ENCODE measurements at places on chromosomes 12 and 14. TPM values are rescaled to one million over a fixed set of nuclear protein-coding genes. Genes with fewer than 3 reads are reported as not detected.
A peak's percentile ranks its signal among the peaks of the same experiment; 100 is the strongest.

The GUCY2C gene
- not detected for total RNA-seq

The NOS1 gene
- total RNA-seq: 0.08 TPM

The ARHGAP9 gene
- total RNA-seq: 7.6 TPM

The CLEC2A gene
- total RNA-seq: not detected

DNA sequence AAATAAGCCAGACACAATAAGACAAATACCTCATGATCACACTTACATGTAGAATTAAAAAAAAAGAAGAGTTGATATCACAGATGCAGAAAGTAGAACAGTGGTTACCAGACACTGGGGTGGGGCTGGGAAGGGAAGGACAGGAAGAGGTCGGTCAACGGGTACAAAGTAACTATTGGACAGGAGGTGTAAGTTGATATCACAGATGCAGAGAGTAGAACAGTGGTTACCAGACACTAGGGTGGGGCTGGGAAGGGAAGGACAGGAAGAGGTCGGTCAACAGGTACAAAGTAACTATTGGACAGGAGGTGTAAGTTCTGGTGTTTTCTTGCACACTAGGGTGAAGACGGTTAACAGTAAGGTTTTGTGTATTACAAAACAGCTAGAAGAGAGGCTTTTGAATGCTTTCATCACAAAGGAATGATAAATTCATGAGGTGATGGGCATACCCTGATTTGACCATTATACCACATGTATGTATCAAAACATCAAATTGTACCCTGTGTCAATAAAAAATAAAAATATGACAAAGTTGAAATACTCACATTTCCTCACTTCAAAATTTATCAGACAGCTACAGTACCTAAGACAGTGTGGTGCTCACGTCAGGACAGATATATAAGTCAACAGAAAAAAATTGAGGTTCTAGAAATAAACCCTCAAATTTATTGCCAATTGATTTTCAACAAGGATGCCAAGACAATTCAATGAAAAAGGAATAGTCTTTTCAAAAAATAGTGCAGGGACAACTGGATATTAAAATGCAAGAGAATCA is 32.8 kb downstream of the GALC start:
- DNase-seq: no peak
- H3K36me3 ChIP-seq: peaks cover 24% of the 10 kb centered on the region
- no peaks in the 10 kb centered on the region for H3K27me3 ChIP-seq
- no peak overlapping the region for H3K27ac ChIP-seq

GRCh38 chr12:47885012-47885501 is 19.7 kb downstream of the VDR start:
- H3K4me3 ChIP-seq: no peak overlapping the region
- H3K36me3 ChIP-seq: no peaks in the 10 kb centered on the region
- H3K4me1 ChIP-seq: no peaks in the 10 kb centered on the region
- no peak overlapping the region for H3K27ac ChIP-seq
- DNase-seq: no peak

GRCh38 chr14:103848175-103849077 is 1.1 kb upstream of the PPP1R13B start:
- H3K36me3 ChIP-seq: peaks cover 3% of the 10 kb centered on the region
- peak; percentile 61 for DNase-seq
- H3K4me3 ChIP-seq: peak overlapping the region; percentile 57
- no peaks in the 10 kb centered on the region for H3K27me3 ChIP-seq
- peaks cover 14% of the 10 kb centered on the region for H3K4me1 ChIP-seq

DNA sequence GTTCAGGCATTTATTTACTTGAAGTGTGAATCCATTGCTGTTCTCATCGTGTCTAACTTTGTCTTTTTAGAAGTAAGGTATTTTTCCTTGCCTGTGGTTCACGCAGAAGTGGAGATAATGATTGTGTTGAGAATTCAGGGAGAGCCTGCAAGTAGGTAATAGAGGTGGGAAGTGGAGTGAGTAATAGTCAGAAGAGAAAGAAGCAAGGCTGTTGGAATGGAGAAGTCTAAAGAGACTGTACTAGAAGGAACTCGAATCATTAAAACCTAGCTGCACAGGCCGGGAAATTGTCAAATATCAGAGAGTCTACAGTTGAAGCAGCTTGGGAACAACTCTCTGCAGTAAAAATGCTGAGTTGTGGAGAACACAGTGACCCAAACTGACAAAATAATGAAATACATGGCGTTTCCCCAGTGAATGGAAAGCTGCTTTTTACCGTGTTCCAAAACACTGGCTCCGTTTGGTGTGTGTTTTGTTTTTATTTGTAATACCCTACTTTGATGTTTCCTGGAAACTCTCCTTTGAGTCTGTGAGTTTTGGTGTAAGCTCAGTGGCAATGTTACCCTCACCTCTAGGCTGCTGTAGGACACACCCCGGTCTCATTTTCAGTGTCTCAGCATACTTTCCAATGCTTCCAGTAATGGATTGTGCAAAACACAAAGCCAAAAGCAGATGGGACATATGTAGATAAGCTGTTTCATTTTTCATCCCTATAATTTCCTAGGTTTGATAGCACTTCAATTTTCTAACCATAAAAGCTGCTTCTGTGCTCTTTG is 146.6 kb downstream of the CRADD start:
- DNase-seq: no peak
- no peaks in the 10 kb centered on the region for H3K36me3 ChIP-seq
- no peaks in the 10 kb centered on the region for H3K27me3 ChIP-seq
- peak overlapping the region; percentile 27 for H3K27ac ChIP-seq
- H3K4me3 ChIP-seq: no peak overlapping the region

DNA sequence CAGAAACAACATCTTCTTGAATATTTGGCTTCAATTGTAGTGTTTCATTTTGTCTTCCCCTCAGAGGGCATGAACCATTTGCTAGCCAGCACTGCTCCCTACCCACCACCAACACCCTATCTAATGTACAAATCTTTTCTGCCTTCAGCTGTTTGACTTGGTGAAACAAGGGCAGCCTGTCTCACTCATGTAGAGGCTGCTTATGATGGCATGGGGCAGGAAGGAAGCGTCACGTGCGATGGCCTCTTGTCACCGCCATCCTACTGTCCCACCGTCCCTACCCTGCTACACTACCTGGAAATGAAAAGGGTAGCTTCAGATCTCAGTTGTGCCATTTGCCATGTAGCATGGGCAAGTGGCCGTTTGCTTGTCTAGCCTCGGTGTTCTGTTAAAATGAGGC is 29.9 kb upstream of the LRTM2 start:
- no peak for DNase-seq
- H3K36me3 ChIP-seq: peaks cover 21% of the 10 kb centered on the region
- H3K4me3 ChIP-seq: no peak overlapping the region
- no peaks in the 10 kb centered on the region for H3K27me3 ChIP-seq
- H3K4me1 ChIP-seq: peaks cover 5% of the 10 kb centered on the region

- no peak overlapping the region for H3K4me3 ChIP-seq
- H3K36me3 ChIP-seq: no peaks in the 10 kb centered on the region
- no peaks in the 10 kb centered on the region for H3K4me1 ChIP-seq
These were observed 250.5 kb upstream of the FKBP4 start for GRCh38 chr12:2544230-2544629.

DNA sequence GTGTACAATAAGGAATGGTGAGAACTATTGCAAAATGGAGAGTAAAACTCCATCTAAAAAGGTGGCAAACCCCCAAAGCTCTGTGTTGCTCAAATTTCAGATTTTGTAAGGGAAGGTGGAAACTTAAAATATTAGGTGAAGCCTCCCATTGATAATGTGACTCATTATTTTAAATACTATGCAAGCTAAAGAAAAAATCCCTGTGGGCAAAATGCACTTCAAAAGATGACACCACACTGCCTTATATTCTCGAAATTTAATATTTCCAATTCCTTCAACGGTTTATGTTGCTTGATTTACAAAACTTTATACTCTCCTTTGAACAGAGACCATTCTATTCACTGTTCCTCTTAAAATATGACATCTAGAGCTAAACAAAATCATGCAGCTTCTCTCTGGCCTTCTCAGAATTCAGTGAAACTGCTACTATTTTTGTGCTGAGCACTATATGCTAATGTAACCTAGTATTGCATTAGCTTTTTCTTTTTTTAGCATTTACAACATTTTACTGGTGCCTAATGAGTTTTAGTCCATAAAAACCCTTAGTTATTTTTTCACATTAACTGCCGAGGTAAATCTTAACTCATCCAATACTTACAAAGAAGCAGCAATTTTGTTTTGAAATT is 297.7 kb downstream of the SYT1 start:
- no peaks in the 10 kb centered on the region for H3K36me3 ChIP-seq
- no peaks in the 10 kb centered on the region for H3K4me1 ChIP-seq
- no peak overlapping the region for H3K27ac ChIP-seq
- H3K27me3 ChIP-seq: no peaks in the 10 kb centered on the region

DNA sequence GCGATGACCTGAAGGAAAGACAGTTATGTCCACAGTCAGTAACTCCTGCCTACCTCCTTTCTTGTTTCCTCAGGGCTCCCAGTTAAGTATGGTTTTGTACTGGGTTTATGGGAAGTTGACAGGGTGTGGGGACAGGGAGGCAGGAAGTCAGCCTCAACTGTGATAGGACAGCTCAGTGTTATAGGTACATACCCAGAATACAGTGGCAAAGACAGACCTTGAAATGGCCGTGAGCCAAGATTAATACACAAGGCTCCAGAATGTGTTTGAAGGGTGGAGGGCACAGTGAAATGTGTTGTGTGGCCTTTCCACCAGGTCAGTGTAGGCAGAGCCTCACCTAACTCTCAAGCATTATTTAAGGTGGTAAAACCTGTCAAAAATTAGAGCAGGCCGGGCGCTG is 4.6 kb upstream of the BIN2 start:
- no peak overlapping the region for H3K27ac ChIP-seq
- H3K4me3 ChIP-seq: no peak overlapping the region
- no peaks in the 10 kb centered on the region for H3K4me1 ChIP-seq

- no peaks in the 10 kb centered on the region for H3K36me3 ChIP-seq
- H3K27ac ChIP-seq: no peak overlapping the region
- H3K4me1 ChIP-seq: no peaks in the 10 kb centered on the region
- H3K4me3 ChIP-seq: no peak overlapping the region
These were observed 858.2 kb upstream of the FLRT2 start for GRCh38 chr14:84671776-84672175.

- peaks cover 17% of the 10 kb centered on the region for H3K27me3 ChIP-seq
- peaks cover 55% of the 10 kb centered on the region for H3K4me1 ChIP-seq
- H3K36me3 ChIP-seq: no peaks in the 10 kb centered on the region
- DNase-seq: no peak
- H3K4me3 ChIP-seq: no peak overlapping the region
These were observed 2.4 kb upstream of the ADCY4 start for GRCh38 chr14:24337144-24337823.

GRCh38 chr14:46571970-46572369 is 79.6 kb downstream of the RPL10L start:
- H3K36me3 ChIP-seq: no peaks in the 10 kb centered on the region
- H3K4me3 ChIP-seq: no peak overlapping the region
- no peak overlapping the region for H3K27ac ChIP-seq
- H3K4me1 ChIP-seq: no peaks in the 10 kb centered on the region
- no peak for DNase-seq

DNA sequence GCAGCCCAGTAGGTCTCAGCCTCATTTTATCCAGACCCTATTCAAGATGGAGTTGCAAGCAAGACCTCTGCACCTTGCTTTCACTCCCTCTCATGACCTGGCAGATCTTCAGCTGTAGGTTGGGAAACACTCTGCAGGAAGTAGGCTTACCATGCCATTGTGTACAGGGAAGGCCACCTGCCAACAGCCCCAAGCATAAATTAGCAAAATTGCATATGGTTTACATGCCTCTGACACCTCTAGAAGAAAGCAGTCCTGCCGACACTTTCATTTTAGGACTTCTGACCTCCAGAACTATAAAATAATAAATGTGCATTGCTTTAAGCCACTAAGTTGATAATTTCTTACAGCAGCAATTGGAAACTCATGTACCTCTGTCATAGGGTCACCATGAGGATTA is 96.9 kb downstream of the SLC15A4 start:
- no peaks in the 10 kb centered on the region for H3K36me3 ChIP-seq
- no peak overlapping the region for H3K27ac ChIP-seq
- no peak overlapping the region for H3K4me3 ChIP-seq

DNA sequence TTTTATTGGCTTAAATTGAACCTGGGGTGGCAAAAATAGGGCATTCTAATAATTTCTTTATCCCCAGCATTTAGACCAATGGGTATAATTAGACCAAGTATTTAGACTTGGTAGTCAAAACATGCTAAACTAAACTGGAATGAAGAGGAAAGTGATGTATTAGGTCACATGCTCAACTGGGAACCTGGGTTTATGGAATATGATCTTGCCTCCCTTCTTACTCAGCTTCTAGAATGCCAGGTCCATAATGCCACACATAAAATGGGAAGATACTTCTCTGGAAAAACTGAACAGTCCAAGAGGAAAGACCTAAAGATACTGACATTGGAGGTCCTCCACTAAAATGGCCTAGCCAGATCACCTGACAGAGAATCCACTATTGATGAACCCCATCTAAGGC is 6.2 kb upstream of the BIN2 start:
- no peak overlapping the region for H3K27ac ChIP-seq
- no peak overlapping the region for H3K4me3 ChIP-seq
- no peaks in the 10 kb centered on the region for H3K27me3 ChIP-seq
- no peaks in the 10 kb centered on the region for H3K4me1 ChIP-seq
- DNase-seq: no peak

GRCh38 chr14:60777856-60778578 is 43.5 kb downstream of the MNAT1 start:
- H3K36me3 ChIP-seq: no peaks in the 10 kb centered on the region
- DNase-seq: no peak
- H3K4me3 ChIP-seq: no peak overlapping the region
- H3K27me3 ChIP-seq: no peaks in the 10 kb centered on the region
- H3K27ac ChIP-seq: no peak overlapping the region

DNA sequence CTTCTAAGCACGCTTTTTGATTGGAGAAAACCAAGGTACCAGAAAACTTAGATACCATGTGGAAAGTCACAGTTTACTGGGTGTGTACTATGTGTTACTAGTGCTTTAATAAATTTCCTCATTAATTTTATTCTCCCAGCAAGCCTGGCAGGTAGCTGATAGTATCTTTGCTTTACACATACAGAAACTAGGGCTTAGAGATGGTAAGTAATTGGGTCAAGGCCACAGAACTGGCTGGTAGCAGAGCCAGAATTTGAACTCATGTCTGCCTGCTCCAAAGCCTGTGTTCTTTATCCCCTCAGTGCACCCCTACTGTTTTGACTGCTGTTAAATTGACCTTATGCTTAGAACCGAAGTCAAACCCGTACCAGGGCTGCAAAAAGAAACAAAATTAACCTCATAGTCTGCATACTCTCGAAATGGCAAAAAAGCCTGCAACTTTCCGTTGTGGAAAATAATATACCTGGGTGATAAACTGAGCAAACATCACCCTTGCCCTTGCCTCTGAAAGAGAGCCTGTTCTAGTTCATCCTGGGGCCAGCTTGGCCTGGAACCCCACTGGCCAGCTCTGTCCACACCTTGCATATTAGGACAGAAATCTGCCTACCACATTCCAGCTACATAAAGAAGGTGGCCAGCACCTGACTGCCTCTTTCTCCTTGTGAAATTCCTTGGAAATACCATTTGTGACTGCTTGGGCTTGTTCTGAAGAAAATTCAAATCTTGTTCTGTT is 118.9 kb downstream of the ETV6 start:
- H3K27ac ChIP-seq: no peak overlapping the region
- H3K4me1 ChIP-seq: peaks cover 13% of the 10 kb centered on the region
- no peak for DNase-seq
- H3K27me3 ChIP-seq: no peaks in the 10 kb centered on the region
- no peaks in the 10 kb centered on the region for H3K36me3 ChIP-seq
